ENCODE measurements at places on chromosomes 5 and 9. TPM values are rescaled to one million over a fixed set of nuclear protein-coding genes. Genes with fewer than 3 reads are reported as not detected.
A peak's percentile ranks its signal among the peaks of the same experiment; 100 is the strongest.

GRCh38 chr5:169354263-169354662, 53.3 kb upstream of the SLIT3 start:
- no peaks in the 10 kb centered on the region for H3K27me3 ChIP-seq
- no peak overlapping the region for H3K27ac ChIP-seq
- H3K4me1 ChIP-seq: peaks cover 1% of the 10 kb centered on the region
- no peaks in the 10 kb centered on the region for H3K36me3 ChIP-seq

- peaks cover 26% of the 10 kb centered on the region for H3K4me1 ChIP-seq
- peaks cover 14% of the 10 kb centered on the region for H3K36me3 ChIP-seq
- H3K4me3 ChIP-seq: peak overlapping the region; percentile 92
- H3K27ac ChIP-seq: peak overlapping the region; percentile 99
- H3K27me3 ChIP-seq: no peaks in the 10 kb centered on the region
Measured at GRCh38 chr5:154858972-154859871, 795 bp downstream of the CNOT8 start.

DNA sequence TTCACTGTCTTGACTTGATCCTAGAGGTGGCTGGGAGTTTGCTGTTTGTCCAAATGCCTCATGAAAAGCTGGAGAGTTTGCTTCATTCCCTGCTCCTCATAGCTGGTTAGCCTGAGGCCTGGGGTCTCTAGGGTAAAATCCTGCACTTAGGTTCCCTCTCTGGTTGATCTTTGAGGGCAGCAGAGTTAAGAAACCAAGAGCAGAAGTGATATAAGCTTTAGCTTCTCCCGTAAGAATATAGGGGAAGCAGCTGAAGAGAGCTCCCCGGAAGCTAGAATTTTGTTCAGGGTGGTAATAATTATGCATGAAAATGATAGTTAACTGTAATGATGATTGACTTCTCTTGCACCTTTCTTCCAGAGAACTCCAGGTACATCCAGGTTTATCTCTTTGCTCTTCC, 1.4 kb downstream of the FAM53C start:
- H3K27me3 ChIP-seq: no peaks in the 10 kb centered on the region
- peaks cover 19% of the 10 kb centered on the region for H3K36me3 ChIP-seq
- H3K4me3 ChIP-seq: peak overlapping the region; percentile 94

The PCDHA1 gene
- total RNA-seq: not detected

DNA sequence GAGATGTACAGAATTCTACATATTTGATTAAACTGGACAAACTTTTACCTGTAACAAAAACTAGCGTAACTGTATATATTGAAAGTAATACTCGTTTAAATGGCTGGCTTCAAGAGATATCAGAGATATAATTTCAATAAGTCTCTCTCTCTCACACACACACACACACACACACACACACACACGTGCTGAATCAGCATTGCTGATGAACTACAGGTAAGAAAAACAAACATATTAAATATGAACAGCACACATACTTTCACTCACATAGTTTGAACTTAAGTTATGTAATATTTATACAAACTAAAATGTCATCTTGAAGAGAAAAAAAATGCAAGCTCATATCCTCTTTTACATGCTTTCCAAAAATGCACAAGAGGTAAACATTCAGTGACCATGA, 145.4 kb downstream of the BNC2 start:
- H3K4me3 ChIP-seq: no peak overlapping the region
- H3K27me3 ChIP-seq: no peaks in the 10 kb centered on the region
- H3K4me1 ChIP-seq: peaks cover 60% of the 10 kb centered on the region
- no peak for DNase-seq

- no peak overlapping the region for H3K4me3 ChIP-seq
- peaks cover 27% of the 10 kb centered on the region for H3K36me3 ChIP-seq
- peak overlapping the region; percentile 66 for H3K27ac ChIP-seq
- DNase-seq: no peak
- H3K4me1 ChIP-seq: peaks cover 35% of the 10 kb centered on the region
Measured at GRCh38 chr5:138018849-138019248, 14.0 kb downstream of the FAM13B start.

DNA sequence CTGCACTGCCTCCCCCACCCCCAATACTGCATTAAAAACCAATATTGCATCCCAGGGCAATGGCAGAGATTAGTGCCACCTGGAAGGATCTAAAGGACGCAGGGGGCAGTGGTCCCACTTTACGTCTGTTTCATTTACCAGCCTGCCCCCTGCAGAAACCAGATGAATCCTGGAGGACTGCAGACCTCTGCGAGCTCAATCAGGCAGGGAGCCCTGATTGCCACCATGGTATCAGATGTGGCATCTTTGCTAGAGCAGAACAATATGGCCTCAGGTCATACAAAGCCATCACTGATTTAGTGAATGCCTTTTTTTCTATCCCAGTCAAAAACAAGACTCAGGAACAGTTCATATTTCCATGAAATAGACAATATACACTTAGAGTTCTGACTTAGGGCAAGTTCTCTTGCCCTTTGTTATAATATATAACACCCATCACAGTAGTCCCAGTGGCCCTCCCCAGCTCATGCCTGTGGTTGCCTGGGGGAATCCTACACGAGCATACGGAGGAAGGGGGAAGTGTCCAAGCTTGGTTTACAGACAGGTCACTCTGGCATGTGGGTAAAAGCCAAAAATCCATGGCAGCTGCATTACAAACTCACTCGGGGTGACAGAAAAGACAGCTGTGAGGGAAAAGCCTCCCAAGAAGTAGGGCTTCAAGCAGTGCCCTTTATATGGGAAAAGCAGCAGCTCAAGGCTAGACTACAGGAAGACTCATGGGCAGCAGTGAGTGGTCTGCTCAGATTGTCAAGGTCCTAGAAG, 85.1 kb downstream of the MED27 start:
- H3K4me3 ChIP-seq: no peak overlapping the region
- no peaks in the 10 kb centered on the region for H3K27me3 ChIP-seq

The OR1Q1 gene
- total RNA-seq: not detected

DNA sequence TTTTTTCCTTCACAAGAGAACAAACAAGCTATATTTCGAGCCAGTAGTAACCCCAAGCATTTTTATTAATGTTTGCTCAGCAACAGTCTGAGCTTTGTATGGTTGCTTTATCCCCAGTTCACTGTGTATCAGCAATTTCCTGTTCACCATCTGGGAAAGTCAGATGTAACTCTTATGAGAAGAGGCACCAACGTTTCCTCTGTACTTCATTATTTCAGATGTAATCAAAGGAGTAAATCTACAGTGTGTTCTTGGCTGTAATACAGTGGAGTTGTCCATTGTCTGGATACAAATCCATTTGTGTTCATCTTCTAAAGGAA, 340.2 kb downstream of the ARRDC3 start:
- no peak overlapping the region for H3K27ac ChIP-seq
- peaks cover 8% of the 10 kb centered on the region for H3K36me3 ChIP-seq
- no peaks in the 10 kb centered on the region for H3K27me3 ChIP-seq

GRCh38 chr9:126205845-126206498, 120.7 kb upstream of the MVB12B start:
- no peak for DNase-seq
- H3K4me1 ChIP-seq: no peaks in the 10 kb centered on the region
- H3K4me3 ChIP-seq: no peak overlapping the region
- peaks cover 21% of the 10 kb centered on the region for H3K27me3 ChIP-seq
- no peaks in the 10 kb centered on the region for H3K36me3 ChIP-seq

The MELK gene
- 14.8 TPM for total RNA-seq

GRCh38 chr5:108687595-108688200, 60.0 kb upstream of the FER start:
- DNase-seq: no peak
- no peaks in the 10 kb centered on the region for H3K27me3 ChIP-seq
- H3K4me1 ChIP-seq: no peaks in the 10 kb centered on the region
- no peaks in the 10 kb centered on the region for H3K36me3 ChIP-seq

The FOXD4L6 gene
- total RNA-seq: 0.53 TPM

DNA sequence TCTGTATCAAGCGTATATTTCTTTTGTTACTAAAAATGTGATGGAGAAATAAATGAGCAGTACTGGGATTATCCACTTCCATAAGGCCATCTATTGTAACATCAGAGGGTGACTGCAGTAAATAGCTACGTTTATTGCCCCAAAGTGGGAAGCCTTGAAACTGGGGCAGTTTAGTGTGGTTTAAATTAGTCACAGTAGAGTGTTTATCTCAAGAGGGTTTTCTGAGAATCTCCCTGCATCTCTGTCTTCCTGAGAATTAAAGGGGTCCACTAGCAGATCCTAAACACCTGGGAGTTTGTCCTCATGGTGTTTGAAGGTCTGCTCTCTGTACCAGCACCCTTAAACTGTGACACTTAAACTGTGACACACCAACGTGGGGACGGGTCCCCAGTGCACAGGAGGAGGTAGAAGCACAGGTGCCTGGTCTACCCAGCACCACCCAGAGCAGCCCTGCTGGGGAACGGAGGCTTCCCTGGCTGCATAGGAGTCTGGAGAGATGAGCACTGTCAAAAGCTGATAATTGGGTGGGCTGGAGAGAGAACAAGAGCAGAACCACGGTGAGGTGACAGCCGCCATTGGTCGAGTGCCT, 25.2 kb downstream of the PRRC2B start:
- no peak overlapping the region for H3K4me3 ChIP-seq
- H3K27ac ChIP-seq: peak overlapping the region; percentile 94
- H3K4me1 ChIP-seq: peaks cover 69% of the 10 kb centered on the region
- no peak for DNase-seq

The SNCB gene
- total RNA-seq: not detected

The SOX30 gene
- total RNA-seq: not detected

The PCDHA7 gene
- total RNA-seq: 4.2 TPM

DNA sequence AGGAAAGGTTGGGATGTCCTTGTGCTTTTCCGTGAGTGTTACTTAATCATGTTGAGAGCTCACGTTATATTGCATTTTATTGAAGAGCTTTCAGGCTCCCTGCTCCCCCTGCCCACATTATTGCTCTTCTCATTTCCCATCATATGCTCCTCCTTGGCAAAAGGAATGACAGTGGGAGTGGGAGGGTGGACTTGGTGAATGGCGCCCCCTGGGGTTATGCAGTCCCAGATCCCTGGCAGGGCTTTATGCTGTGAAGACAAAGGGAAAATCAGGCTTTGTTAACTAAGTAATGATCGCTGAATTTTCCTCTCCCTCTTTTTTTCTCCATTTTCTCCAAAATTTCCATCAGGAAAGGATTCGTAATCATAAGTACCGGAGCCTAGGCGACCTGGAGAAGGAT, 166.6 kb downstream of the SMARCA2 start:
- H3K27me3 ChIP-seq: no peaks in the 10 kb centered on the region
- H3K4me1 ChIP-seq: peaks cover 43% of the 10 kb centered on the region
- H3K4me3 ChIP-seq: no peak overlapping the region
- peaks cover 20% of the 10 kb centered on the region for H3K36me3 ChIP-seq

GRCh38 chr5:32329395-32329834, 16.7 kb upstream of the MTMR12 start:
- peaks cover 15% of the 10 kb centered on the region for H3K4me1 ChIP-seq
- H3K27ac ChIP-seq: no peak overlapping the region
- no peaks in the 10 kb centered on the region for H3K36me3 ChIP-seq
- no peaks in the 10 kb centered on the region for H3K27me3 ChIP-seq
- no peak overlapping the region for H3K4me3 ChIP-seq

GRCh38 chr5:44048276-44048984, 340.8 kb downstream of the FGF10 start:
- DNase-seq: no peak
- no peaks in the 10 kb centered on the region for H3K4me1 ChIP-seq

GRCh38 chr5:111697881-111698757, 58.9 kb downstream of the NREP start:
- H3K4me1 ChIP-seq: peaks cover 43% of the 10 kb centered on the region
- no peaks in the 10 kb centered on the region for H3K36me3 ChIP-seq
- H3K27ac ChIP-seq: peak overlapping the region; percentile 27
- no peaks in the 10 kb centered on the region for H3K27me3 ChIP-seq

The PCDHA5 gene
- total RNA-seq: 3.6 TPM

The KIF20A gene
- total RNA-seq: 27.0 TPM

The NUTM2F gene
- 0.31 TPM for total RNA-seq

The PCDHGA12 gene
- total RNA-seq: 4.1 TPM

DNA sequence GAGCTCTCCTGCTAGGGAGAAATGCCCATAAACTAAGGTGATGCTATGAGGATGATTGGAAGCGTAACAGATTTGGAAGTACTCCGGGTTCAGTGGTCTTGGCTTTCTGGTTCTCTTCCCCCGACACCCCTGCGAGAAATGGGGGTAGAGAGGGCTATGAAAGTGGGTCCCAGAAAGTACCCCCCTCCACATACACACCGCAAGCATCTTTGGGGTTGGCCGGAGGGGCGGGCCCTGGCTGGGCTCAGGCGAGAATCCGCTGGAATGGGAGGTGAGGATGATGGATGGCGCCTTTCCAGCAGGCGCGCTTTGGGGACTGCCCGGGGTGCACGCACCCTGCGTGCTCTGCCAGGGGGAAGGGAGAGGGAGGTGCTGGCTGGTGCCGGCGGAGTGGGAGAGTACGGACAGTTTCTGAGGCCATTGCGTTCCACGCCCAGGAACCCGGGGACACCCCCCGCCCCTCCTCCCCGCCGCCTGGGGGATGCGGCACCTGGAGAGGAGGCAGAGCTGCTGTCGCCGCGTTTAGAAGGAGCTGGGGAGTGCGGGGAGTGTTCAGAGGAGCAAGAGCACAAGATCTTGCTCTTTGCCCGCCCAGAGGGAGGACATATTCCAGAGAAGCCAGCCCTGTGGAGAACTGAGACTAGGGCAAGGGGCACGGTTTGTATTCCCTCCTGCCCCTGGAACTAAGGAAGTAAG, 1.9 kb downstream of the PCSK5 start:
- H3K27me3 ChIP-seq: peaks cover 26% of the 10 kb centered on the region
- peak overlapping the region; percentile 54 for H3K27ac ChIP-seq
- DNase-seq: peak; percentile 60
- peak overlapping the region; percentile 87 for H3K4me3 ChIP-seq

The FPGS gene
- 58.1 TPM for total RNA-seq

The MLANA gene
- total RNA-seq: not detected

- DNase-seq: no peak
- peaks cover 1% of the 10 kb centered on the region for H3K4me1 ChIP-seq
- H3K4me3 ChIP-seq: no peak overlapping the region
- H3K27ac ChIP-seq: no peak overlapping the region
Measured at GRCh38 chr9:21729648-21730047, 72.8 kb upstream of the MTAP start.

GRCh38 chr9:124251204-124251603, 6.5 kb upstream of the NEK6 start:
- no peak overlapping the region for H3K4me3 ChIP-seq
- no peak for DNase-seq
- no peaks in the 10 kb centered on the region for H3K36me3 ChIP-seq
- H3K4me1 ChIP-seq: peaks cover 7% of the 10 kb centered on the region
- H3K27ac ChIP-seq: no peak overlapping the region

The TAF11L5 gene
- not detected for total RNA-seq

The FBXO10 gene
- 24.1 TPM for total RNA-seq

The GABRA1 gene
- total RNA-seq: not detected

The SNCAIP gene
- 113 TPM for total RNA-seq

GRCh38 chr9:99224445-99224844, 2.4 kb downstream of the SEC61B start:
- no peak overlapping the region for H3K4me3 ChIP-seq
- no peak overlapping the region for H3K27ac ChIP-seq
- peaks cover 19% of the 10 kb centered on the region for H3K36me3 ChIP-seq

The TRIM36 gene
- total RNA-seq: 1.3 TPM

DNA sequence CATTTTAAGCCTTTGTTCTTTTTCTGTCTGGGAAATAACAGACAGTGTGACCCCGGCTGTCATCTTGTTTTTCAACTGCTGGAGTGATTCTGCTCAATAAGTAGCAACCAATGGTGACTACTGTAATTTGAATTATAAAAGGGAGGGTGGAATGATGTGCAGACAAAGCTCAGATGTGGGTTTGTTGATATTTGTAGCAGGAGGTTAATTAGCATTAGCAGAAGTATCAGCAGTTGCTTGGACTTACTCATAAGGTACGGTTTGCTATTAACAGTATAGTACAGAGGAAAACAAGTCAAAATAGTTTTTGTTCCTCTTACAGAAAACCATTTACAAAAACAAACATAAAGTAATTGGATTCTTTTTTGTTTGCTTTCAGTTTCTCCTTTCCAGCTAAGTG, 140.4 kb downstream of the TUSC1 start:
- no peak overlapping the region for H3K4me3 ChIP-seq
- H3K27me3 ChIP-seq: no peaks in the 10 kb centered on the region
- DNase-seq: no peak
- no peak overlapping the region for H3K27ac ChIP-seq
- H3K4me1 ChIP-seq: peaks cover 12% of the 10 kb centered on the region
